Fibroblast of lung (primary cell): ENCODE measurements at places on chromosomes 12 and 14. TPM values are rescaled to one million over a fixed set of nuclear protein-coding genes. Genes with fewer than 3 reads are reported as not detected.

GPD1 gene
- under 0.01 TPM in 1 of 2 replicates, not detected in the other for total RNA-seq

VRTN gene
- not detected in 2 replicates for total RNA-seq

ALG10B gene
- total RNA-seq: 1.8 and 3.6 TPM in 2 replicates

TMEM63C gene
- total RNA-seq: 0.66 TPM in 1 of 2 replicates, not detected in the other

KRT86 gene
- total RNA-seq: 0.17 TPM in 1 of 2 replicates, not detected in the other

OASL gene
- total RNA-seq: 0.51 and 1.2 TPM in 2 replicates

OR8S1 gene
- total RNA-seq: not detected in 2 replicates

ALDH1L2 gene
- total RNA-seq: 35.7 and 59.1 TPM in 2 replicates

ASCL1 gene
- total RNA-seq: not detected in 2 replicates

RFX4 gene
- total RNA-seq: not detected in 2 replicates

NAV3 gene
- 50.3 and 60.6 TPM in 2 replicates for total RNA-seq

CABP1 gene
- total RNA-seq: under 0.01 TPM in 1 of 2 replicates, not detected in the other

TCL1B gene
- total RNA-seq: not detected in 2 replicates

P2RX2 gene
- not detected in 2 replicates for total RNA-seq

GNB3 gene
- total RNA-seq: 1.3 and 1.7 TPM in 2 replicates

OLR1 gene
- 0.26 and 1.2 TPM in 2 replicates for total RNA-seq

CHGA gene
- not detected in 2 replicates for total RNA-seq
